GM12864 (cell line): ENCODE measurements at places on chromosomes 3 and 15.

GRCh38 chr3:10926811-10927521 is 65.6 kb upstream of the SLC6A1 start:
- DNase-seq: no peak

- no peak for DNase-seq
These were observed 34.6 kb downstream of the FMN1 start for GRCh38 chr15:33159726-33160453.

DNA sequence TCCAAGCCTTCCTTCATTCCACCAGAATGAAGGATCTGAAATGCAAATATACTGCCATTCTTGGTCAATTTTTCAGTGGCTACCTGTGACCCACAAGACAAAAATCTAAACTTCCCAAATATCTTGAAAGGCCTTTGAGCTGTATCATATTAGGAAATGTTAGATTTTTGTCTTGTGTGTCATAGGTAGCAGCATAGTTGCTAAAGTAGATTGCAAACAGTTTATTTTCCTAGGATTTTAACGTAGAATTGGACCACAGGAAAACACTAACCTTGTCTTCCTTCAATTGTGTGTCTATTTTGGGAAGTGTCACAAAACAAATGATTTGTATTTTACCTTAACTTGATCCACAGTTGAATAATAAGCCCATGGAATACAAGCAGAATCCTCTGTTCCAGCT is 42.4 kb downstream of the CP start:
- no peak for DNase-seq

DNA sequence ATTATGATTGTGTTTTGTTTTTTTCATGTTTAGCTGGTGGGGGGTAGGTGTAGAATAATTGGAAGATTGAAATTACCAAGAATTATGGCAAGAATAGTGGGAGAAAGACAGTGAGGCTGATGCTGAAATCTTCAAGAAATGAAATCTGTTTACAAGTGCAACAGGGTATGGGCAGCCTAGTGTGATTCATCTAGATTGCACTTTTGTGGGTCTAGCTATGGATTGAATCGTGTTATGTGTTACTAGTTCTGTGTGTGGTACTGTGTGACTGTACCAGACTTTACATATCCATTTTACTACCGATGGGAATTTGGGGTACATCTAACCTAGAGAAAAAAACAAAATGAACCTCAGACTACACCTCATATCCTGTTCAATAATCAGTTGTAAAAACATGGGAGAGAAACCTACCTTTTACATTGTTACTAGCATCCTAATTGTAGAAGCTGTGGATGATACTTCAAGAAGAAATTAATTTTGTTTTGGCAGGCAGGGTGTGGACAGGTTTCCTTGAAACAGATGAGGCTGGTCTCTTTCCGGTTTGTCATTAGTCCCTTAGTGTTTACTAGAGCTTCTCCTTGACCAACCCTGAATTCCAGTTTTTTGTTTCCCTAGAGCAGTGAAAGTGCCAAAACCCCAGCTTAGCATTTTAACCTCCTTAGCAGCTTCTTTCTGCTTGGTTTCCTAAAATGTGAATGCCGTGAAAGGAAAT is 47.9 kb downstream of the OPA1 start:
- no peak for DNase-seq

GRCh38 chr3:126419151-126419703 is 24.5 kb downstream of the CFAP100 start:
- no peak for DNase-seq

DNA sequence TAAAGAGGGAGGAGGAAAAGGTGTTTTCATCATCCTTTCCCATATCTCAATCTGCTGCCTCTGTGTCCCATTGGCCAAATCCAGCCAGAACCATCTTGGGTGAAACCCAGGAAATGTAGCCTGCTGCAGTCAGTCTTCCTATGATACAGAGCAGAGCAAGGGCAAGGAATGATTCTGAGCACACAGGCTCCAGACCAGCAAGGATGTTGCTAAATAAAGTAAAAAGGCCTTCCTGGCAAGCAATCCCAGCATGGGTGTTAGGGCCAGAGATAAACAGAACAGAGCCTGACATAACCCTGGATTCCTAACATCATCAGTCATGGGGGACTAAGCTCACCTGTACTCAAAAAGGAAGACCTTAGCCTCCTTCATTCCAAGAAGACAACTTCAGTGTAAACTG is 90.7 kb upstream of the AGTR1 start:
- DNase-seq: no peak

DNA sequence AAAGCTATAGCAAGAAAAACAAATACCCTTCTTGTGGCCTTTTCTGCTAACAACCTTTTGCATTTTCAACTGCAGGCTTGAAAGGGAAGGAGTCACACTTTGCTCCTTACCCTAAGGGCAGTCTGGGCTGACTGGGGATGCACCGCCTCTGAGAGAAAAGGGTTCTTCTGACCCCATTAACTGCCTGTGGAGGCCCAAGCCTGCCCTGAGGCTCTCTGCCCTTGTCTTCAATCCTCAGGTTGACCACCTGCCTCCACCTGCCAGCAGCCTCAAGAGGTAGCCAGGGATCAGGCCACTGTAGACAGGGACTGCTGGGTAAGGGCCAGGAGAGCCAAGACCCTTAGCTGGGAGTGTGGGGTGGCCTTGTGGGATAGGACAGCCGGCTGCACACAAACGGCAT is 93.8 kb downstream of the SQOR start:
- no peak for DNase-seq

DNA sequence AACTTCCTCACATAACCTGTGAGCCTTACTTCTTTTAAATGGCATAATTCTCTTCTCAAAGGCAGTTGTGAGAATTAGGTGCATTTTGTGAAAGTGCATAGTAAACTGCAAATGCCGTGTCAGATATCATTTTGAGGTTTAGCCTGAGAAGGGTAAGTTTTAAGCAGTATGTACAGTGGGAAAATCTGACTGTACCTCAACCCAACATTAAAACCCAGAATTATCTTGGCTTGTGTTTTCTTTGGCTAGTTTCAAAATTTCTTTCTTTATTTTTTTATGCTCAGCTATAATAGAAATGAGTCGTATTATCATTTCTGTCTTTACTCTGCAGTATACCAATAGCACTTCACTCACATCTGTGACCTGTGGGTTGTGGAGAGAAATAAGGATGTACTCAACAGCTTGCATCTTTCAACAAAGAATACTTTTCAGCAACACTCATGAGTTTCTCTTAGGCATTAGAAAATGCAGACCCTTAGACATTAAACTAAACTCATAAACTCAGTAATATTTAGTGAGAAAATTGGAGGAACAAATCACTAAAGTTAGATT is 65.7 kb downstream of the RASA2 start:
- DNase-seq: no peak

DNA sequence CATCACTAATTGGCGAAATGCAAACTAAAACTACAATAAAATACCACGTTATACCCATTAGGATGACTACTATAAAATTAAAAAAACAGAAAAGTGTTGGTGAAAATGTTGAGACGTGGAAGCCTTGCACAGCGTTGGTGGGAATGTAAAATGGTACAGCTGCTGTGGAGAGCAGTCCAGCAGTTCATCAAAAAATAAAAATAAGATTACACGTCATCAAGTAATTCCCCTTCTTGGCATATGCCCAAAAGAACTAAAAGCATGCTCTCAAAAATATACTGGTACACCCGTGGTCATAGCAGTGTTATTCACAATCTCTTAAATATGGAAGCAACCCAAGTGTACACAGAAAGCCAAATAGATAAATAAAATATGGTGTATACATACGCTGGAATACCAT is 71.8 kb upstream of the NDN start:
- DNase-seq: no peak

DNA sequence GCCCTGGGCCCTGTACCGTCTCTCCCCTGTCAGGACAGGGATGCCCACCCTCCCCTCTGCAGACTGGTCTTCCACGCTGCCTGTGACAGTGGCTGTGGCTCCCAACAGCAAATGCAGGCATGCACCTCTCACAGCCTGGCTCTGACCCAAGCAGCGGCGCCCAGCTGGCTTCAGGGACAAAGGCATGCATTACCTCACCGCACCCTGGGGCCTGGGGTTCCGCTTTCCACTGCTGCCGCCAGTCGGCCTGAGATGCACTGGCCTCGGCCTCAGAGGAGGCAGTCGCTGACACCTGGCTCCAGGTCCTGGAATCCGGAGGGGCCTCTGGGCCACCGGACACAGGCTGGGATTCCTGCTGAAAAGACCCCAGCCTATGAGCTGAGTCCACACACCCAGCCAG is 70.3 kb downstream of the SCN5A start:
- no peak for DNase-seq

GRCh38 chr15:50825946-50826345 is 60.4 kb upstream of the SPPL2A start:
- no peak for DNase-seq

- DNase-seq: no peak
These were observed 129.3 kb upstream of the TPM1 start for GRCh38 chr15:62913246-62913645.

DNA sequence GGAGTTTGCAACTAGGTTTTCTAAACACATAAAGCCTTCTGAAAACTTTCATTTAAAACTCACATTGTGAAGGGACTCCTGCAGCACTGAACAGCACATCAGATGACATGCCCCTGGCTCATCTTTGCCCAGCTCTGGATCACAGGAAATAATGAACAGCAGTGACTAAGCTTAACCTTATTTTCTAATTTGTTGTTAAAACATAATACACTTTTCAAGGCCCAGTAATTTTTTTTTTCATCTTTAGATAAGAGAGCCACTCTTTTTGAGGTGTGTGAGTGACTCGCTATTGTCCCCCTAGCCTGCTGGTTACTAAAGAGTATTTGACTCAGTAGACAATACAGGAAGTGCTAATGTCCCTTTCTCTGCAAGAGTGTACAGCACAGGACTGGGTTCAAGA is 204.0 kb downstream of the OSBPL10 start:
- no peak for DNase-seq

- no peak for DNase-seq
These were observed 747.9 kb downstream of the ROBO1 start for GRCh38 chr3:79019924-79020173.
